ENCODE measurements at places on chromosomes 2 and 18.
A peak's percentile ranks its signal among the peaks of the same experiment; 100 is the strongest.

- DNase-seq: no peak
Observed at GRCh38 chr2:204842661-204843485, 297.6 kb downstream of the PARD3B start.

- no peak for DNase-seq
Observed at GRCh38 chr18:61865466-61866175, 27.2 kb downstream of the RNF152 start.

DNA sequence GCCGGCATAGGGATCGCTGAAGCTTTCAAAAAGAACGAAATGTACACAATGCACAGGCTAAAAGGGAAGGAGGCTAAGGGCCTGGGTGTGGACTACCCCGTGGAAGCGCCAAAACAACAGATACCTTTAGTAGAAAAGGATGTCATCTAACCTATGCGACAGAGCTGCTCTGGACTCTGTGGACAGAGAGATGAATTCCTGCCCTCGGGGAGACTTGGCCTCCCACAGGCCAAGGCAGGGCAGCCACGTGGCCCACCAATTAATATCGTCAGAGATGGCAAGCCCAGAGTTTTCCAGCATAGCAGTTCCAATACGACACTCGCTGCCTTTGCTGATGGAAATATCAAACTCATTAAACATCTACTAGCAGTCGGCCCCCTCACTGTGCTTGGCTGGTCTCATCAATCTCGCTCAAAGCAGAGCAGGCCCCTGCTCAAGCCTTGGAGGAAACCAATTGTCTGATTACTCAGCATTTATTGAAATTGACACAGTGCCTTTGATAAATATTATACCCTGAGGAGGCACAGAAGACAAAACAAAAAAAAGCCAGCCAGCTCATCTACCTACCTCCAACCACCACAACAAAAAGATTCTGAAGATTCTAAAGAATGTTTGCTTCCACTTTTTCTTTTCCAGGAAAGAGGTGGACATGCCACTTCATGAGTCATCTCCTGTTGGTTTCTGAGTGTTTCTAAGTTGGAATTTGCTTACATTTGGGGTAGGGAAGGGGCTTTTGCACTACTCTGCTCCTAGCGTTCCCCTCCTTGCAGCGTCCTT is 79.0 kb upstream of the ACAA2 start:
- no peak for DNase-seq

GRCh38 chr2:70977605-70978205 is 725 bp upstream of the ANKRD53 start:
- peak; percentile 58 for DNase-seq

DNA sequence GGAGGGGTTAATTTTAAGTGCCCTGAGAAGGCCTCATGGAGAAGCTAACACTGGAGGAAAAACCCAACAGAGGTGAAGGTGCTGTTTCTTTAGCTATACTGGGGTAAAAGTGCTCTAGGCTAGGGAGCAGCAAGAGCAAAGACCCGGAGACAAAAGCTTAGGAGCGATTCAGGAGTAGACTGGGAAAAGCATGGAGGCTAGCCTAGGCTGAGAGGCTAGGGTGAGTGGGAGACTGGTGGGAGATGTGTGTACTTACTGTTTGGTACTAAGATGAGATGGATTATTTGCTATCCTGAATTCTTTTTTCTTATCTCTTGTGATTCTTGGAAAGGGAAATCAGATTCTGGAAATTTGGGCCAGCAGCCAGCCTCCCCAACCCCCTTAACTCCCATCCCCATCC is 2.0 kb downstream of the GIGYF2 start:
- no peak for DNase-seq

GRCh38 chr2:163580757-163581156 is 155.1 kb downstream of the FIGN start:
- no peak for DNase-seq

DNA sequence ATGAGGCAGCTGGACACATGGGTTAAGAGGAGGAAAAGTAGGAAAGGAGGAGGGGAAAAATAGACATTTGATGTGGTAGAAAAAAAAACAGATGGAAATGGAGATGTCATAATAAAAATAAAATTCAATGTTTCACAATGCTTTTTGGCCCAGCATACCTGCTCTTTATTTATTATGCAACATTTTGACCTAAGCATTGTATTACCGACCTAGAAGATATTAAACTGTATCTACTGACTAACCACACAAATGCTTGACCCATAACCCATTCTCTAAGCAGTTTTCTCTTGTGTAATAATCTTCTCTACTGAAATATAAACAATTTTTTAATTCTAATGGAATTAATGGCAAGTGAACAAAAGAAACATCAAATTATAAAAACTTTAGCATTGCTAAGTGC is 362.3 kb downstream of the FBXO15 start:
- no peak for DNase-seq

DNA sequence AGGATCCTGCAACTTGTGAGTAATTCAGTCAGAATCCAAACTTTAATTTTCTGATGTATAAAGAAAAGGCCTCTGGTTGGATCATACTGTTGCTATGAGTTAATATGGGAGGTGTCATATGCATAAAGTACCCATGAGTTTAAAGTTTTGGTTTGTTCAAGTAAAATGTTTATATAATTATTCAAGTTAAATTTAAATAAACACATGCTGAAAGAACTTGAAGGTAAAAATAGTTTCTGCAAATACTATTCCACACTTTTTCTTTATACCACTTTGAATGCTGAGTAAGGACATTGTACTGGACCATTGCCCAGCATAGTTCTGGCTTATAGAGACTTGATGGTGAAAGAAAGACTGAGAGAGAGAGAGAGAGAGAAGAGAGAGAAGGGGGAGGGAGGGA is 30.7 kb downstream of the PKP4 start:
- DNase-seq: no peak

- DNase-seq: no peak
Observed at GRCh38 chr2:2765839-2766495, 434.9 kb upstream of the MYT1L start.

DNA sequence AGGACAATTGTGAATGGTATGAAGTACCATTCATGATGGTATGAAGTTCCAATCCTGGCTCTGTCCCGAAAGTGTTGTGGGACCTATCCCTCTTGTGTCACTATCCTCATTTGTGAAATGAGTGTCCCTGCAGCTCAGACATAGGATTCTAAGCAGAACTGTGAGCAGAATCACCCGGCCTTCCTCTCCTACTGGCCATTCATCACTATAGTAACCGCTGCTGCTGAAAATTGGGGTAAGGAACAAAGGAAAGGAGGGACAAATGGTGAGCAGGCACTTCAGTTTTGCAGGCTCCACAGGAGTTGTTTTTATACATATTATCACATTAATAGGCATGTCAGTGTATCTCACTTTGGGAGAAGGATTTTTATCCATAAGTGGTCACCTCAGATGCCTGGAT is 27.4 kb downstream of the SMYD1 start:
- DNase-seq: no peak

- DNase-seq: no peak
Observed at GRCh38 chr2:239769554-239770245, 255.4 kb downstream of the NDUFA10 start.

- DNase-seq: no peak
Observed at GRCh38 chr2:239315308-239315707, 85.5 kb downstream of the HDAC4 start.

DNA sequence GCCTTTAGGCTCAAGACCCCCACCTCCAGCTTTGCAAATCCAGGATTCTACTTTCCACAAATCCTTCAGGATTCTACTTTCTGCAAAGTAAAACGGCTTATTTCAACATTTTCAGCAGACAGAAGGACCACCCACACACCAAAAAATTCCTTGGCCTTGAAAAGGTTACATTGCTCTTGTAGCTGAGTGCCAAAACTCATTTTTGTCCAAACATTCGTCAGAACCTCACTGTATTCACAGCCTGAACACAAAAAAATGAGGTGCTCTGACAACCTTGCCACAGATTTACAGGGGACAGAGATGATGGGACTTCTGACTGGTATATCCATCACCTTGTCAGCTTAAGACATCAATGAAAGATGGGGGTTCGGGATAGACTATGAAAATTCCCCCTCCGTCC is 63.0 kb upstream of the COX7A2L start:
- DNase-seq: no peak

- DNase-seq: peak; percentile 7
Observed at GRCh38 chr2:47569658-47570475, 166.9 kb downstream of the MSH2 start.

- no peak for DNase-seq
Observed at GRCh38 chr2:221484761-221485502, 87.2 kb downstream of the EPHA4 start.

DNA sequence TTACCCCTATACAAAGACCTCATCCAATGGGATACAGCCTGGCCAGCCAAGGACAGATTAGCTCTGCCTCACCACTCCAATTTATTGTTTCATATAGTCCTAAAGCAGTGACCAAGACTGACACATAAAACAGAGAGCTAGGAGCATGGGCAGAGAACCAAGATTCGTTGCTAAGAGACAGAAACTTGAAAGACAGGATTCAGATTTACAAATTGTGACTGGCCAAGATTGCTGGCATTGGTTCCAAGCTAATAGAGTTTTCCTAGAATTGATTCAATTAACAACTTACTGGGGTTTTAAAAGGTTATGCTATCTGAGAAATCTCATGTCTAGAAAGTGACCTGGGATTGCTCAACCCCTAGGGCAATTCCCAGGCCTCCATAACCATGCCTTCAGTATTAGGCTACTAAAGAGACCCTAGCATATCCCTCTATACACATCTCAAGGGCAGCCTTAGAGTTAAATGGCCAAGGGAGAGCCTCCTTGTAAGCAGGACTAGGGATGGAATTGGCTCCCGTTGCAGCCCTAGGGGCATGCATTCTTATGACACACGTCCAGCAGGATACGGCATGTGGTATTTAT is 75.6 kb downstream of the ICOS start:
- no peak for DNase-seq

GRCh38 chr2:27655155-27655951 is 8.1 kb downstream of the SUPT7L start:
- no peak for DNase-seq

GRCh38 chr2:74002505-74003421 is 18.1 kb downstream of the TET3 start:
- peak; percentile 82 for DNase-seq

DNA sequence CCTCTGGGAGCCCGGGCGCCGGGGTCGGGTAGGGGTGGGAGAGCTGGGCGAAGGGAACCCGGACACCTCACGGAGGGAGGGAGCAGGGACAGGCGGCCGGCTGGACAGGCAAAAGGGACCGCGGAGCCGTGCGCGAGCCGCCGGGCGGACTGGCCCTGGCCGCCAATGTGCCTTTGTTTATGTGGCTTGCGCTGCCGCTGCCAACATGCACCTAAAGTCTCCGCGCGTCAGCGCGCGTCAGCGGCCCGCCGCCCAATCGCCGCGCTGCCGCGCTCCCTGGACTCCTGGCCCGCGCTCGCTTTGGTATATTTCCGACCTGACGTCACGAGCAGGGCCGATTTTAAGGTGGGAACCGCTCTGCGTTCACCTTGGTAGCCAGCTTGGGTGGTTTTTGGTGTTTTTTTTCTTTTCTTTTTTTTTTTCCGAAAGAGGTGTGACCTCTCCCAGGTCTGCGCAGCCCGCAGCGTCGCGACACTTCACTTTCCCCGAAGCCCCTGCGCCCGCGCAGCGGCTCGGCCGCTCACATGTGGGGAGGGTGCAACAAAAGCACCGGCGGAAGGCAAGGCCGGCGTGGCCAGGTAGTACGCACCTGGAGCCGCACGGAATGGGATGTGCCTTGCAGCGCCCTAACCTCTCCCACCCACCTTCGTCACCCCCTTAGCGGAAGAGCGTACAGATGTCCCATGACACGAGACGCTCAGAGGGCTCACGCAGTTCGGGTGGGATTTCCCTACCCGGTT is at the start of gene NR4A2:
TSS of gene NR4A2 (minus strand) at position 188 of the 740 bp plus-strand sequence. CDS start 2,535 bp downstream, outside the sequence.
- DNase-seq: peak; percentile 90

- DNase-seq: no peak
Observed at GRCh38 chr2:178455947-178456346, 4.8 kb downstream of the PJVK start.

DNA sequence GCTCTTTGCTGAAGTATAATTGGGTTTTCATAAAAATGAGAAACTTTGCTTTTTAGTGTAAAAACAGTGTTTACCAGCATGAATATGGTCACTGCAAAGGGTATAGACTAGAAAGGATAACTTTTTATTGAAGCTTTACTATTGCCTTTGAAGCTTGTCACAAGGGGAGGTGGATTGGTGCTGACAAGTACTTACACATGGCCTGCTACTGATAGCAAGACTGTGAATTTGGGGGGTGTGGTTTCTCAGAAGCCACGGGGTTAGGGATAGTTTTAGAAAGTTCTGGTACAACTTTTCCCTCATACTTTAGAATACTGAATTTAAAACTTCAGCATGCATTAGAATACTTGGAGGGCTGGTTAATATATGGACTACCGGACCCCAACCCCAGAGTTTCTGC is 294.1 kb downstream of the SOCS6 start:
- DNase-seq: no peak

DNA sequence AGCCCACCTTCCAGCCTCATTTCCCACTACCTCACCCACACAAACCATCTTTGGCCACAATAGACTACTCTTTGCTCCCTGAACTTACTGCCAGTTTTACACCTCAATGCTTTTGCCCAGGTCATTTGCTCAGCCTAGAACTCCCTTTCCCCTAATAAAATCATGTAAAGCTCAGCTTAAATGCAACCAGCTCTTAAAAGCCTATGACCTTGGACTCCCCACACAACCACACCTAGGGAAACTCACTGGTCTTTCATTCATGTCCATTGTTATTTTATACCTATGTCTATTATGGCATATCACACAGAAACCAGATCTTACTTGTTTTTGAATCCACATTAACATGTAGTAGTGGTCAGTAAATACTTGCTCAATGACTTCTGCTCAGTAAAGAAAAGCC is 14.5 kb upstream of the XDH start:
- no peak for DNase-seq

GRCh38 chr2:223365158-223365679 is 236.9 kb downstream of the SCG2 start:
- DNase-seq: peak; percentile 31

DNA sequence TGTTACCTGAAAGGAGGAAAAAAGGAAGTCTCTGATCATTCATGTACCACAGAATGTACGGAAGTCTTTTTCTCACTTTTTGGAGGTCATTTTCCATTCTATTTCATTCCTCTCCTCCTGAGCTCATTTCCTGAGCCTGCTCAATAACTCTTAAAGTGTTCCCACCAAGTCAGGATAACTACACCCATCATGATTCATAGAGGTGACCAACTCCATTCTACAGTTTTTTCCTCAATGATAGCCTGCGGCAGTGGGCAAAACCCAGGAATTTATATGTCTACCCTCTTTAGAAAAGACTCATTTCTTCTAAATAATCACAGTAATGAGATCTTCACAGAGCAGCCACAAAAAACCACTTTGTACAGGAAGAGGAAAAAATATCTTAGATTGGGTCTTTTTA is 372.5 kb downstream of the RBM43 start:
- no peak for DNase-seq

DNA sequence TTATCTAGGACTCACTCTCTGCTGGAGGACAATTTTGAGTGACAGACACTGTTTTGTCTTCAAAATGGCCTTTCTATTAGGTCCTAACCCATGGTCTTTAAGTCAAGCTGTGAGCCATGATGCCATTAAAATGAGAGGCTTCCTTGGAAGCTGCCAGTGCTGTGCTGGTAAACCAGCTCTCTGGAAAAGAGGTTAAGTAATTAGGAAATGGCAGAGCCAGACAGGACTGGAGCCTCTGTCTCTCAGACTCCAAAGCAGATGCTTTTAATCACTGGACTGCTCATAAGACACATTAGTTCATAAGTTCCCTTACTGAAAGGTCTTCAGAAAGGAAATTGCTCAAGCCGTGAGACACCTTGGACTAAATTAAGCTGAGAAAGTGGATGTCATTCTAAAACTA is 25.8 kb upstream of the LHCGR start:
- peak; percentile 75 for DNase-seq

GRCh38 chr18:44245019-44245418 is 435.7 kb upstream of the SETBP1 start:
- DNase-seq: no peak

- no peak for DNase-seq
Observed at GRCh38 chr2:31347750-31348149, 66.8 kb downstream of the XDH start.

Data from NCI-H2227 treated with DMSO at 0.1 percent for 48 hours (cell line).